ENCODE measurements at places on chromosomes 4 and X. TPM values are rescaled to one million over a fixed set of nuclear protein-coding genes. Genes with fewer than 3 reads are reported as not detected.

SPANXA1 gene
- polyA plus RNA-seq = not detected

IL13RA1 gene
- 48.5 TPM for polyA plus RNA-seq

ZCCHC18 gene
- 4.8 TPM for polyA plus RNA-seq

PPP4R3C gene
- polyA plus RNA-seq = not detected

RBM46 gene
- polyA plus RNA-seq = 0.06 TPM

TEX28 gene
- not detected for polyA plus RNA-seq

PRRG3 gene
- polyA plus RNA-seq = 7.9 TPM

THAP6 gene
- polyA plus RNA-seq = 15.9 TPM

GRCh38 chr4:169184236-169184635, 86.5 kb downstream of the SH3RF1 start:
- no peak for DNase-seq

GRCh38 chr4:77921701-77922100, 59.1 kb downstream of the MRPL1 start:
- no peak for DNase-seq

DNA sequence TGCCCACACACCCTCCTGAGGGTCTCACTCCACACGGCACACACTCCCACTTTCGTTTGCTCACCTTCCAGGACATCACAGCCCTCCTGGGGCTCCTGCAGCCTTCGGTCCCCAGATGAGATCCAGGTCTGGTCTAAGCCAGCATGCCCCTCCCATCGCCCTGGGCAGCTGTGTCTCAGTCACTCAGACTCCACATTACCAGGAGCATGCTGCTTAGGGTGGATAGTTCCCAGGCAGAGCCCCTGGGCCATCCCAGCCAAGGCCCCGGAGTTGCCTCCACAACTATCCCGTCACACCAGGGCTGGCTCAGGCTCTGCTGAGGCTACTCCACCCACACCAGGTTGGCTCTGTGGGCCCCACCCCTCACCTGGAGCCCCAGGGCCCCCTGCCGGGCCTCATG, 50.4 kb upstream of the PSAPL1 start:
- DNase-seq = no peak

DNA sequence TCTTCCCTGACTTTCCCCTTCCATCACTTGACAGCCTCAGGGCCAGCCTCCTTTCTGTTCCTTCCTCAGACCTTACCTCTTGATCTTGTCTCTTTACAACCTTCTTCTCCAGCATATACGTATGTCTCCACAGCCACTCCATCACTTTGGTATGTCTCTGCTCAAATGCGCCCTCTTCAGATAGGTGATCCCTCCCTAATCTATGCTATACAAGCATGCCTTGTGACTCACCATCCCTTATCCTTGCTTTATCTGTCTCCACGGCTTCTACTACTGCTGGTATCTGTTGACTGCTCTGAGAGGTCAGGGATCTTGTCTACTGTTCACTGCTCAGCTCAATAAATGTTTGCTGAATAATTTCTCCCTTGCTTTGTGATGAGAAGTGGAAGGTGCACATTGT, 9.0 kb downstream of the ARAP2 start:
- DNase-seq = no peak

DNA sequence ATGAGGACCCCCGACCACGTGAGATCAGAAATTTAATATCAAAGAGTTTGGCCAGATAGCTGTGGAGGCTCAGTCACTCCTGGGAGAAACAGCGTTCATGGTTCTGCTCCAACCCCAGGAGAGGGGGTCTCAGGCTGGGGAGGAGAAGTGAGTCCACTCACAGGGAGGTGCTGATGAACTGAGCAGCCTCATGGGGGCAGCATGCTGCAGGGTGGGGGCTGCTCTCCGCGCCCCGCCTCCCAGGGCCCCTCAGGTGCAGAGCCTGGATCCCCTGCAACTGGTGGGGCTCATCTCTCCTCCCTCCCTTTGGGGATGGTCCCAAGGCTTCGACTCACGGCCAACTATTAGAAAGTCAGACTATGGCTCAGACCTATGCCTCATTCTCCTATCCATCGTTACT, 26.6 kb upstream of the C4orf50 start:
- no peak for DNase-seq

DNA sequence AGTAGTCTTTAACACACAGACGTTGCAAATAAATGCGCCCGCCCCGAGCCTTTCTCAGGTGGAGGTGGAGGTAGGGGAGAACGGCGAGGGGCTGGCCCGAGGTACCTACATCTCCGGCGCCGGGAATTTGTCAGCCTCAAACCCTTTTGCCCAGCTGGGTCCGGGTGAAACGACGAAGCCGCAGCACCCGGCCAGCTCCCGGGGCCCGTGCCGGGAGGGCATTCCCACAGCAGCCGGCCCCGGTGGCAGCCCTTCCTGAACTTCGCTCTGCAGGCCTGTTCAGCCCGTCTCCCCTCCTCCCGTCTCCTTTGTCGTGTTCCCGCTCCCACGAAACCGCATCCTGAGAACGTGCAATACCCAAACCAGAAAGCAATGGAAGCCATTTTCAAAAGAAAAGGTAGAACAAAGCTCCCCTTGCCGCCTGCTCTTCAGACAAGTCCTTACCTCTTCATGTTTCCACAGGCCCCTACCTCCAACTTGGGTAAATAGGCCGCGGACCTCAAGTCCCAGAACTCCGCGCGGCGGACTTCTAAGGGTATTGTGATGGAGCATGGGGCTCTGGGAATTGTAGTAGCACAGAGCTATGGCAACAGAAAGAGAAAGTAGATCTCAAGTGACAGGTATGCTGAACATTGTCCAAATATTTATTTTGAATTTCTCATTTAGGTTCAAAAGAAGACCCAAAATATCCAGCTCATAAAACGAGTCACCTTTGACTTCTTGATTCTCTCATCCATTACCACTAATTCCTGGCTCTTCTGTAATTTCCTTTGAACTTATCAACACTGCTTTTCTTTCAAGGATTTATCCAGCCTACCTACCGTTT, at the start of gene RBM41:
TSS of gene RBM41 (minus strand) at position 501 of the 826 bp plus-strand sequence. CDS start at position 452, 49 bp downstream.
- peak; percentile 76 for DNase-seq

GRCh38 chrX:112746812-112747595, 67.3 kb upstream of the LHFPL1 start:
- no peak for DNase-seq

GRCh38 chr4:7697343-7697742, 242.3 kb downstream of the AFAP1 start:
- no peak for DNase-seq

- no peak for DNase-seq
Observed at GRCh38 chr4:114205261-114205660, 225.8 kb upstream of the ARSJ start.

- DNase-seq = no peak
Observed at GRCh38 chr4:154720123-154720522, 23.7 kb upstream of the LRAT start.

DNA sequence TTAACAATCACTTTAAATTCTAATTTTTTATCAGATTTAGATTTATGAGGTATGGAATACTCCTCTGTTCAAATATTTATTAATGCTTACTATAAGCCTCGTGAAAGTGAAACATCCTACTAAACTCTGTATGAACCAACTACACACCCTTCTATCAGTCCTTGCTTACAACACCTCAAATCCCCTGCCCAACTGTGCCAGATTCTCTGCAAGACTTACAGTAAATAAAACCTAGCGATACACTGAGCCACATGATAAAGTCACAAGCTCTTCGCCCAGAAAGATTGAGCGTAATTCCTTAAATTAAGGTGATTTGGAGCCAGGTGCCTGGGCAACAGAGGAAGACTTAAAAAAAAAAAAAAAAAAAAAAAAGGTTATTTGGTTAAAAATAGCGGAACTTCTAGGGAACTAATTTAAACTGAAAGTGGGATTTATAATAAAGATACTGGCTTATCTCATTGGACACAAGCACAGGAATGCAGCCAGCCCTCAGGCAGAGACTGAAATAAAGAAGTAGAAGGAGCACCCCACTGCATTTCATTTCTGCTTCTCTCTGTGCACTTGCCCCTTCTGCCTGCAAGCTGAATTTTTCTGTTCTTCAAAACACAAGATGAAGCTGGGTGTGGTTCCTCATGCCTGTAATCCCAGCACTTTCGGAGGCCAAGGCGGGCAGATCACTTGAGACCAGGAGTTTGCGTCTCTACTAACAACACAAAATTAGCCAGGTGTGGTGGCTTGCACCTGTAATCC, 17.5 kb upstream of the C4orf36 start:
- DNase-seq = no peak

- no peak for DNase-seq
Observed at GRCh38 chr4:70728091-70728490, 6.3 kb downstream of the RUFY3 start.

- DNase-seq = peak; percentile 2
Observed at GRCh38 chr4:88054901-88055300, 47.5 kb downstream of the PKD2 start.

GRCh38 chr4:48484494-48485168, 1.5 kb downstream of the SLC10A4 start:
- no peak for DNase-seq

- peak; percentile 16 for DNase-seq
Observed at GRCh38 chrX:126770179-126770578, 49.4 kb upstream of the PRR32 start.

DNA sequence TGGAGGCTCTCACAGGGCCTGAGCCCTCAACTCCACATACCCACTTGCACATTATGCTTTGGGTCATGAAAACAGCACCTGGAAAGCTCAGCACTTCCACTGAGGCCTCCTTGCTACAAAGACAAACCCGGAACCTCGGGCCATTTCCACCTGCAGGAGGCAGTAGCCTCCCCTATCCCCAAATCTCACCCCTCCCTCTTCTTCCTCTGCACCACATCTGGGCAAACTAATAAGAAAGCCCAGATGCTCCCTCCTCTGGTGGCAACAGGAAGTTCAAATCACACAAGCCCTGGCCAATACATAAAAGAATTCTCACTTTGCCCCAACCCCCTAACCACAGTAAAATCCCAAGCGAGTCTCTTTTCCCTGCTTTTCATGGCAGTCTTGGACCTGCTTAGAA, 136.4 kb downstream of the MAPK10 start:
- no peak for DNase-seq

DNA sequence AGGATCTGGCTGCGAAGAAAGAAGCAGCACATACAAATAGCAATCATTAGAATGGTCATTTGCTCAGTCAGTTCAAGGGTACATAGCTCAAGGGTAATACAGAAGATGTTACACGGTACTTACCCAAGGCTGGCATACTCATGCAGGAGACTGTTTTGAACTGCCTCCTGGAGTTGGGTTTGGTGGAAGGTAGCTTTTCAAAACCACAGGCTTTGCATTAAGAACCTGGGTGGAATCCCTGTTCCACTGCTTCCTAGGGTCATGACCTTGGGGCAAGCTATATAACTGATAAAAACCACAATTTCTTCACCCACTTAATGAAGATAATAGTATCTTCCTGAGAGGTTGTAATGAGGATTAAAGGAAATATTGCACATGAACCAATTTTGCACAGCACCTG, 36.5 kb downstream of the TBC1D9 start:
- DNase-seq = no peak

DNA sequence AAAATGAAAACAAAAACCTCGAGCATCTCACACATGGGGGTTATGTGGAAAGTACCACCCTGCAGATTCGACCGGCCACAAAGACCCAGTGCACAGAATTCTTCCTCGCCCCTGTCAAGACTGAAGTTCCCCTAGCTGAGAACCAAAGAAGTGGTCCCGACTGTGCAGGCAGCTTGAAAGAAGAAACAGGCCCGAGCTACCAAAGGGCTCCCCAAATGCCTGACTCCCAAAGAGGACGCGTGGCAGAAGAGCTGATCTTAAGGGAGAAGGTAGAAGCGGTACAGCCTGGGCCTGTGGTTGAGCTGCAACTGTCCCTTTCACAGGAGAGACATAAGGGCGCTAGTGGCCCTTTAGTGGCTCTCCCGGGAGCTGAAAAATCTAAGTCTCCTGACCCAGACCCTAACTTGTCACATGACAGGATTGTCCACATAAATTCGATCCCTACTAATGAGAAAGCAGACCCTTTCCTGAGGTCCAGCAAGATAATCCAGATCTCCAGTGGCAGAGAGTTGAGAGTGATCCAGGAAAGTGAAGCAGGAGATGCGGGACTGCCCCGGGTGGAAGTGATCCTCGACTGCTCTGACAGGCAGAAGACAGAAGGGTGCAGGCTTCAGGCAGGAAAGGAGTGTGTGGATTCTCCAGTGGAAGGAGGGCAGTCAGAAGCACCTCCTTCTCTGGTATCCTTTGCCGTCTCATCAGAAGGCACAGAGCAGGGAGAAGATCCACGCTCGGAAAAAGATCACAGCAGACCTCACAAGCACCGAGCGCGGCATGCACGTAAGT, 108.8 kb upstream of the MYOZ2 start:
- DNase-seq = no peak

DNA sequence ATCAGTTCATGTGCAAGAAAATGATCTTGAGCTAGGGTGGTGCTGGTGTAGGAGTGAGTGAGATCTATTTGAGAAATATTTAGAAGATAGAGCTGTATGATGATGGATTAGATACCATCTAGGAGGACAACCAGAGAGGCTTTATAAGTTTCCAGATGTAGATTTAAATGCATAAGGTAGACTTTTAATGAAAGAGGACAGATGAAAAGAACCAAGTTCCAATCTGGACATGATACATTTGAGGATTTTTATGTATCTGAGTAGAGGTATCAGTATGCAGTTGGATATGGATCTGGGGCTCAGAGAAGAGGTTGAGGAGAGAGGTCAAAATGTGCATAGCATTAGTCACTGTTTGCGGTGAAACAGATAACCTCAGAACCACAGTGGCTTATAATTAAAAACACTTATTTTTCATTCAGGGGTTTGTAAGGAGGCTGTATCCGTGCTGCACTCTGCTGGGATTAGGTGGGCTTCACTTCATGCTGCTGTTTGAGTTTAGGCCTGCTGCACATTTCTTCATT, 348.7 kb downstream of the BMPR1B start:
- DNase-seq = no peak

- DNase-seq = no peak
Observed at GRCh38 chr4:155795991-155796390, 37.2 kb downstream of the GUCY1B1 start.

Data from renal pelvis (tissue), 12 donors.